Germinal center (tissue), 1 donor: ENCODE measurements at places on chromosomes 3 and 15.

DNA sequence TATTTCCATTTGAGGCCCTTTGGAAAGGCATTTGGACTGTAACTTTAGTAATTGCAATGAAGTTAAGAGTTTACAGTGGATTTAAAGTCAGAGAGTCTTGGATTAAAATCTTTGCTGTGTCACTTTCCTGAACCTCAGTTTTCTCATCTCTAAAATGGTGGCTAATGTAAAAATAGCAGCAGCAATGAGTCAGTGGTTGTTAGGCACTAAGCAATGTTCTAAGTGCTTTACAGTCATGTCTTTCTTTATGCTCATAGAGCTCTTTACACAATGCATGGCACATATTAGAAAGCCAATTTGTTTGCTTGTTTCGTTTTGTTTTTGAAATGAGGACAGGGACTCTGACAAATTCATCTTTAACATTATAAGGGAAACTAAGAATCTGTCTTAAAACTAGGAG lies 222.7 kb upstream of the DNAJC19 start:
- no peak for DNase-seq

DNA sequence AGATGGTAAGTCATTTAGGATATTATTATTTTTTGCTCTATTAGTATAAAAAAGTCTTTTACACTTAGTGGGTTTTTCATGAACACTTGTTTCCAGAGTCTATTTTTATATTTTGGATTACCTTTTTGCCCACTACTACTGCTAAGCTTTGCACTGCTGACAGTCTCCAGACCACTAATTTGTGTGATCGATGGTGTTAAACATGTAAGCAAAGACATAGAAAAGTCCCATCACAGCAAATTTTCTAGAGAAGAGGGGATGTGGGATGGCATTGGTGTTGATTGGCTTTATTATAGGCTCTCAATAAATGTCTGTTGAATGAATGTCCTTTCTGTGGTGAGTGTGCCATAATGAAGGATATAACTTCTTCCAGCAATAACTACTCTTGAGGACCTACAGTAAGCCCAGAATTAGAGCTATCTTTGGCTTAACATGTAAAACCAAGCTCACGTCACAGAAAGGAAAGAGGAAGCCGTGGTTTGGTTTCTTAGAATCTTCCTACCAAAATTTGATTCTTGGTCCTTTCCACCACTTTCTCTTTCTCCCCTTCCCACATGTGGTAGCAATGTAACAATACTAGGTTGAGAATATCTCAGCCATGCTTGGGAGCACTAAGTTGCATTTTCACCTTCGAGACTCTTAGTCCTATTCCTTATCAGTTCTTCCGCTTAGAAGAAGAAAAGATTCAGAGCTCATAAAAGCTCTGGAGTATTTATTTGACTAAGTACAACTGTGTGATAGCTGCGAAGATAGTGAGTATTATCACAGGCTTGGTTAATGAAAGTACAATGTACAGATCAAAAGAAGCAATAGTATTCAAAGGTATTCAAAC lies 90.6 kb upstream of the UMPS start:
- DNase-seq, result peak; percentile 11

- peak; percentile 37 for DNase-seq
Observed at GRCh38 chr15:100879464-100880138, at the start of gene ALDH1A3. ALDH1A3 (plus strand) TSS chr15:100879831; CDS start chr15:100879908, 77 bp downstream.

DNA sequence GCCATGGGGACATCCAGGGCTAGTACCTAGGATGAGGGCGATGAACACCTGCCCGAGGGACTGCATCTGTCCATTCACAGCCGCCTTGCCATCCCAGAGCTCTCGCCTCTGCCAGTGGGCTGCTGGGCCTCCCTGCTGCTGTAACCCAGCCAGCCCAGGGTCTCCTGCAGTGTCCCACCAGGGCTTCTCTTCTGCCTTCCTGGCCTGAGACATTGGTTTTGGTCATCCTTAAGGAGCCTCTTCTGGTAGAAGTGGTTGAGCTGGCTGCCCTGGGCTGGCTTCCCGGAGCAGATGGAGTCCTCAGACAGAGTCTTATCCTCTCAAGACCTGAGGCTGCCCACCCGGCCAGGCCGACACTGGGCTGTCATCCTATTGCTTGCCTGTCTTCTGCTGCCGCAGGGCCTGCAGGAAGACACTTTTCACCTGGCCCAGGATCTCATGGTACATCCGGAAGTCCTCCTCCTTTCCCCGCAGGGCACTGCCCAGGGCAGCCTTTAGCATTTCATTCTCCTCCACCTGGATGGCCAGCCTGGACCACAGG lies 6.1 kb upstream of the HHATL start:
- DNase-seq, result no peak

DNA sequence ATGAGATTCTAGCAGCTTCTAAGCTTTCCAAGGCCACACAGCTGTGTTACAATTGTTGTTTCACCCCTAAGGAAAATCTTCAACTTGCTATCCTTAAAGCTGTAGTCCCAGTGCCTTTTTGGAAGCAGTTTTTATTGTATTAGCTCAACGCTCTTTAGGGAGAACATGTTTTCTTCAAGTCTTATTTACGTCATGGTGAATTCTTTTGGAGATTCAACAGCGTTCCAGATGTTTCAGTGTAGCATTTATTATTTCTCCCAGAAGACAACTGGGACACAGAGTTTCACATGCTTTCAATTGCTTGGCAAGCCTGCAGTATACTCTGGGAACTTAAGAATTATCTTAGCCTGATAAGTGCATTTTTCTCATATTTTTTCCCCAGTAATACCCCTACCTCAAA lies 888.3 kb downstream of the PLOD2 start:
- no peak for DNase-seq

- peak; percentile 53 for DNase-seq
Observed at GRCh38 chr15:79978655-79979514, 7.9 kb upstream of the BCL2A1 start.

- DNase-seq, result peak; percentile 85
Observed at GRCh38 chr3:13461169-13462124, 18.7 kb upstream of the HDAC11 start.

GRCh38 chr15:70792171-70792573 lies 28.8 kb upstream of the UACA start:
- no peak for DNase-seq

DNA sequence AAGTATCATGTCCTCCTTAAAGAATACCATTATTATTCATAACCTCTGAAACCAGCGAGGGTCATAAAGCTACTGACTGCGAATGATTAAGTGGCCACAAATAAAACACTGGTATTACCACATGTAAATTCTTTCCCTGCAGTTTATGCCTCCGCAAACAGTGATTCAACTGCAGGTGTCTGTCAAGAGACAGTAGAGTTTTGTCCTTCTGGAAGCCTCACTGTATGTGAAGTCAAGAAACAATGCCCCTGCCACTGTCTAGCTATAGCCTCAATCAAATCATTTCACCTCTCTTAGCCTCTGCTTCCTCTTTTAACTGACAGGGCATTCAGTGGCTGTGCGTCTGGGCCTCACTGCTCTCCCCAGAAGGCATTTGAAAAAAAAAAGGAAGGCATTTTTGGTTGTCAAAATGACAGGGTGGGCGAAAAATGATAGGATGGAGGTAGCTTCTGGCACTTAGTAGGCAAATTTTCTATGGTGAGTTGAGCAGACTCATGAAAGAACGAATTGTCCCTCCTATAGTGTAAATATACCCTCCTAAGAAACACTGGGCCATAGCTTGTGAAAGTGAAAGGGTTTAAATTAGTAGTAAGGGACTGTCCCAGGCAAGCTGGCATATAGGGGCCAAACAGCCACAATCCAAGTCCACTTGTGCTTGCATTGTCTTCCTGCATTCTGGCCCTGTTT lies 66.7 kb downstream of the FILIP1L start:
- DNase-seq, result peak; percentile 54

DNA sequence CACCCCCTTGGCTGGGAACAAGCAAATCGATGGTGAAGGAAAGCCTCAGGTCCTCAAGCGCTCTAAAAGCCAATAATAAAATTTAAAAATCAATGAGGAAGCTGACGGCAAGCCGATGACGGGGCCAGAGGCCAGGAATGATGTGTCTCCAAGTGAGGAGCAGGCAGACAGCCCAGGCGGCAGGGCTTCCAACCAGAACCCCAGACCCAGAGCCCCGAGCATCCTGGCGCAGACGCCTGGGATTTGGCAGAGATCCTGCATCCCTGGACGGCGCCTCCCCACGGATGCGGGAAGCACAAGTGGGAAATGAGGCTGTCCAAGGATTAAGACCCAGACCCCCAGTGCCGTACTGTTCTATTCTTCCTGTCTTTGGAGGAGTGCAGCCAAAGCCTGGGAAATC lies 123.0 kb upstream of the PROK2 start:
- DNase-seq, result no peak

DNA sequence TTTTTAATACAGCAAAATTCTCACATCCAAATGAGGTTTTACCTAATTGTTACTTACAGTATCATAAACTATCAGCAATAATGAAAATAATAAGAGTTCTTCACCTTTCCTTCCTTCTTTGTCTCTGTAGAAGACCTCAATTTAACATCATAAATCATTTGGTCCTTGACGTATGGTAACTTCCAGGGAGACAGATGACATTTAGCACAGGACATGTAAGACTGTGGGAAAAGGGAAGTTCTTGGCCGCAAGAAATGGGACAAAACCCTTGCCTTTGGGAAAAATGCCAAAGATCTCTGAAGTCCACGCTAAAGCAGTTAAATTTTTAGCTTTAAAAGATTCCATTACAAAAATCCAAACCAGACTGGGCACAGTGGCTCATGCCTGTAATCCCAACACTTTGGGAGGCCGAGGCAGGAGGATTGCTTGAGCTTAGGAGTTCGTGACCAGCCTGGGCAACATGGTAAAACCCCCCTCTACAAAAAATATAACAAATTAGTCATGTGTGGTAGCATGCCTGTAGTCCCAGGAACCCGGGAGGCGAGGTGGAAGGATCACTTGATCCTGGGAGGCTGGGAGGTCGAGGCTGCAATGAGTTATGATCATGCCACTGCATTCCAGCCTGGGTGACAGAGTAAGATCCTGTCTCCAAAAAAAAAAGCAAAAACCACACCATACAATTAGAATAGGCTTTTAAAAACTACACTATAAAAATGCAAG lies 8.8 kb downstream of the PTPN9 start:
- no peak for DNase-seq

DNA sequence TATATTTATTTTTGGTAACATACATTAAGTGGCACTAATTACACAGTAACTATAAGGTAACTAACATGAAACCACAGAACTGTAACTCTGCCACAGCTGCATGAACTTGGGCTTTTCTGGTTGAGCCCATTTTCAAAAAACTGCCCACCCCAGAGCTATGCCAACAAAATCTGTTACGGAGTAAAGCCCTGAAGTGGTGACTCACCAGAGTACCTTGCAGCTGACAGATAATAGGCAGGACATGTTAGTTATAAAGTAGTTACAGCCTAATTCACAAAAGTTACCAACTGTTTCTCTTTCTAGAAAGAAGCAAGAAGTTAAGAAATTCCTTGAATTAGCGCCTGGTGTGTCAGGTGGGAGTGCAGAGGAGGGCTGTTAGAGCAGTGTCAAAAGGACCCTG lies 1.5 kb upstream of the GPX1 start:
- DNase-seq, result no peak
